ENCODE measurements at places on chromosomes 12 and 14.
A peak's percentile ranks its signal among the peaks of the same experiment; 100 is the strongest.

- no peak for DNase-seq
These were observed 36.2 kb upstream of the MDM1 start for GRCh38 chr12:68368327-68368726.

- DNase-seq: no peak
These were observed 2.3 kb downstream of the RDH12 start for GRCh38 chr14:67703997-67704396.

GRCh38 chr14:23577004-23577681, 1.4 kb downstream of the JPH4 start:
- no peak for DNase-seq

DNA sequence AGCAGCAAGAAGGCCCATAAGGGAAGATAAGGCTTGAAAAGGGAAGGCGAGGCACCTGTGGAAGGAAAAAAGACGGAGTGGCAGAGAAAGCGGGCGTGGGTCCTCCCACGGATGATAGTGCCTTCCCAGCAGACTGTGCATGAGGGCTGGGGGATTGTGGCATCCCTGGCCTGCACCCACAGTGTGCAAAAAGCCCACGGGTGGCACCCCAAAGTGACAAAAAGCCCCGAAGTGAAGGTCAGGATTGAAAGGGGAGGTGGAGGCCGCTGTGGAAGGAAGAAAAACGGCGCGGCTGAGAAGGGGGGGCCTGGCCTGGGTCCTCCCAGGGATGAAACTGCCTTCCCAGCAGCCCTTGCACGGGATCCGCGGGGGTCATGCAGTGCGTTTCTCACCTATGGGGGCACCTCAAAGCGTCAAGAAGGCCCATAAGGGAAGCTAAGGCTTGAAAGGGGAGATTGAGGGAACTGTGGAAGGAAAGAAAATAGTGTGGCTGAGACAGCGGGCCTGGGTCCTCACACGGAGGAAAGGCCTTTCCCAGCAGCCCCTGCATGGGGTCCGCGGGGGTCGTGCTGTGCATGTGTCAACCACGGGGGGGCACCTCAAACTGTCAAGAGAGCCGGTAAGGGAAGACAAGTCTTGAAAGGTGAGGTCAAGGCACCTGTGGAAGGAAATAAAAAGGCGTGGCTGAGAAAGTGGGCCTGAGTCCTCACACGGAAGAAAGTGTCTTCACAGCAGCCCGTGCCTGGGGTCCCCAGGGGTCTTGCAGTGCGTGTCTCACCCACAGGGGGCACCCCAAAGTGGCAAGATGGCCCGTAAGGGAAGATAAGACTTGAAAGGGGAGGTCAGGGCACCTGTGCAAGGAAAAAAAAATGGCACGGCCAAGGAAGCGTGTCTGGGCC, 274.1 kb downstream of the ALG10 start:
- no peak for DNase-seq

- no peak for DNase-seq
These were observed 43.9 kb upstream of the FBRSL1 start for GRCh38 chr12:132445884-132446632.

- DNase-seq: no peak
These were observed 9.2 kb upstream of the HSP90AA1 start for GRCh38 chr14:102095871-102096568.

DNA sequence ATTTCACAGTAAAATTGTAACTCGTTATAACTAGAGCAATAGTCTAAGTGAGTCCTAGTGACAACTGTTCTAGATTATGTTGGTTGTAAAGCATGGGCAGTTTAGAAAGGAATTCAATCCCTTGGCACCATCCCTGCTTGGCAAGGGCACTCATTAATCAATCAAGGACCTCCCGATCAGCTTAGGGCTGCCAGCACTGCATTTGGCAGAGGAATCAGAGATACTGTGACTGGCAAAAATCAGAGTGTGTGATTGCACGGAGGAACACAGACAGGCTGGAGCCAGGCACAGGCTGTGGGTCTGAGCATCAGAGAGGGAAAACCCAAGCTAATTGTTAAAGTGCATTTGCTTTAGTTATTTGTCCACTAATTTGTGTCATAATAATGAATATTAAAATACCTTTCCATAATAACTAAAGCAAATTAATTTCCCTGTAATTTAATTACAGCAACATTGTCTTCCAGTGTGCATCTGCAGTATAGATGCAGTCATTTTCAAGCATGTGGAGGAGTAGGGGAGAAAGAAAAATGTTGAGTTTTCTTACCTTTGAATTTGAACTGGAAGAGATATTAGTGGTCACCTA, 3.2 kb upstream of the EGLN3 start:
- no peak for DNase-seq

DNA sequence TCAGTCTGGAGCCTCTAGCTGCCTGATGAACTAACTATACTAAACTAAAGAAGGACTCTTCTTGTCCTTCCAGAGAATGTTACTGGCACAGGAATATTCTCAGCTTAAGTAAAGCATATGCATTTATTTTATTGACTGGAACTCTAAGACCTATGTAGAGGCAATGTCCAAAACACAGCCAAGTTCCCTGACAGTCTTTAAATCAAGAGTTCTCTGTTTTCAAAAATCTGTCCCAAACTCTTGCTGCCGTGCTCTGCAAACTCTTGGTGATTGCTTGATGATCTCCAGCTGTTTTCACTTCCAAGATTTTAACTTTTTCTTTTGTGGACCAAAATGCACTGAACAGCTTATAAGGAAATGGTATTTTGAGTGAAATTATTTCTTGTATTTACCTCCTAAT, 67.5 kb upstream of the DAAM1 start:
- no peak for DNase-seq

DNA sequence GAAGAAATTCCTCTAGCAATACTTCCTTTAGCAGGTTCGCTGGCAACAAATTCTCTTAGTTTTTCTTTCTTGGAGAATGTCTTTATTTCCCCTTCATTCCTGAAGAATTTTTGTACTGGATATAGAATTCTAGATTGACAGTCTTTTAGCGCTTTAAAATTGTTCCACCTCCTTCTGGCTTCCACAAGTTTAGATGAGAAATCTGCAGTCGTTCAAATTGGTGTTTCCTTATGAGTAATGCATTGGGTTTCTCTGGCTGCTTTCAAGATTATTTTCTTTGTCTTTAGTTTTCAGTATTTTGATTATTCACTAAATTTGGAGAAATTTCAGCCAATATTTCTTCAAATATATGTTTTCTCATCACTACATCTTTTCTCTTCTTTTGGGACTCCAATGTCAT, 33.3 kb upstream of the FGF6 start:
- DNase-seq: no peak

DNA sequence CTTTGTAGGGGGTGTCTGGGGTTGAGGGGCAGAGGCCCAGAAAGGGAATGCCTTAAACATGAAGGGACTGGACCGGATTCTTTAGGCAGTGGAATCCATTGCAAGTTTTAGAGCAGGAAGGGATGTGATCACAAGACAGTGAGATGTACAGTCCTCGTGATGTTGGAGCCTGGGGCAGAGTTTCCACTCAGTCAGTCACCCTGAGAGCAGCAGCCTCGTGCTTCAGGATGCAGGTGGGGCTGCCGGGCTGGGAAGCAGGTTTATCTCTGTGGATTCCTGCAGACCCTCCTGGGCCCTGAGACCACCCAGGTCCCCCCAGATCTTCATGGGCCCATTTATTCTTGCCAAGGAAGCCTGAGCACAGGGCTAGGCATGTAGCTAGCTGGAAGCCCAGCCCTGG, 38.5 kb downstream of the RIN3 start:
- DNase-seq: no peak

DNA sequence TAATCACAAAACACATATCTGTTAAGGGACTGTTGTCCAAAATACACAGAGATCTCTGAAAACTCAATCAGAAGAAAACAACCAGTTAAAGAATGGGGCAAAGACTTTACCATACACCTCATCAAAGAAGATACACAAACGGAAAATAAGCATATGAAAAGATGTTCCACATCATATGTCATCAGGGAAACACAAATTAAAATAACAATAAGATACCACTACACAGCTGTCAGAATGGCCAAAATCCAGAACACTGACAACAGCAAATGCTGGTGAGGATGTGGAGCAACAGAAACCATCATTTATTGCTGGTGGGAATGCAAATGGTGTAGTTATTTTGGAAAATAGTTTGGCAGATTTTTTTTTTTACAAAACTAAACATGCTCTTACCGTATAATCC, 220.5 kb upstream of the FOXN3 start:
- DNase-seq: no peak

DNA sequence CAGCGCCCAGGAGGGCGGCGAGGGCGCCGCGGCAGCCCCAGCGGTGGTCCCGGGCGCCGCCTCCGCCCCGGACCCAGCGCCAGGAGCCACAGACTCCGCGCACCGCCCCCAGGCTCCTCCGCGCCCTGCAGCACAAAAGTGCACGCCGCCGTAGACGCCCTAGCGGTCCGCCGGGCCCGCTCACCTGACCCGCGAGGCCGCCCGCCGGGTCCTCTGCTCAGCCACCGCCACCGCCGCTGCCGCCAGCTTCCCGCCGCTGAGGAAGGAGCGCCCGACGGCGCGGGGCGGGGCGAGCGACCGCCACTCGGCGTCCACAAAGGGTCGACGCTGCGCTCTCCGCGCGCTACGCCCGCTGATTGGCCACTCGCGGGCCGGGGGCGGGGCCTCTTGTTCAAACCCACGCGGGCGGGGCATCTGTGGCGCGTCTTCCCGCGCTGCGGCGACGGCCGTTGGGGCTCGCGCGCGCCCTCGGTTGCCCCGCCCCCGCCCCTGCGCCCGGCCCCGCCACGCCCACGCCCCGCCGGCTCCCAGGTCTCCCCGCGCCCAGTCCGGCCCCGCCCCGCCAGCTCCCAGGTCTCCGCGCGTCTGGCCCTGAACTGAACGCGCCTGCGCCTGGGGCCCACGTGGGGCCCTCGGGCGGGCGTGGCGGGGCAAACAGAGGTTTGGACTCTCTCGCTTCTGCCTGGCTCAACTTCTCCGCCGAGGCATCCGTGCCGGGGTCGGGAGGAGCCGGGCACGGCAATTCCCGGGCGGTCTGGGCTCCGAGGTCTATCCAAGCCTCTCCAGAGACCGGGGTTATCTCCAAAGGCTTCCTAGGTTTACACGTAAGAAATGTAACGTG, at the start of gene CDCA4:
Gene CDCA4, minus strand, starts transcription at position 269 of the 841 bp plus-strand sequence. CDS start 9,154 bp downstream, outside the sequence.
- DNase-seq: peak; percentile 98

GRCh38 chr14:74754899-74755298, 8.2 kb upstream of the YLPM1 start:
- no peak for DNase-seq

- DNase-seq: no peak
These were observed 36.4 kb upstream of the ATXN2 start for GRCh38 chr12:111635524-111635923.

- no peak for DNase-seq
These were observed 18.6 kb upstream of the TEAD4 start for GRCh38 chr12:2940564-2940963.

DNA sequence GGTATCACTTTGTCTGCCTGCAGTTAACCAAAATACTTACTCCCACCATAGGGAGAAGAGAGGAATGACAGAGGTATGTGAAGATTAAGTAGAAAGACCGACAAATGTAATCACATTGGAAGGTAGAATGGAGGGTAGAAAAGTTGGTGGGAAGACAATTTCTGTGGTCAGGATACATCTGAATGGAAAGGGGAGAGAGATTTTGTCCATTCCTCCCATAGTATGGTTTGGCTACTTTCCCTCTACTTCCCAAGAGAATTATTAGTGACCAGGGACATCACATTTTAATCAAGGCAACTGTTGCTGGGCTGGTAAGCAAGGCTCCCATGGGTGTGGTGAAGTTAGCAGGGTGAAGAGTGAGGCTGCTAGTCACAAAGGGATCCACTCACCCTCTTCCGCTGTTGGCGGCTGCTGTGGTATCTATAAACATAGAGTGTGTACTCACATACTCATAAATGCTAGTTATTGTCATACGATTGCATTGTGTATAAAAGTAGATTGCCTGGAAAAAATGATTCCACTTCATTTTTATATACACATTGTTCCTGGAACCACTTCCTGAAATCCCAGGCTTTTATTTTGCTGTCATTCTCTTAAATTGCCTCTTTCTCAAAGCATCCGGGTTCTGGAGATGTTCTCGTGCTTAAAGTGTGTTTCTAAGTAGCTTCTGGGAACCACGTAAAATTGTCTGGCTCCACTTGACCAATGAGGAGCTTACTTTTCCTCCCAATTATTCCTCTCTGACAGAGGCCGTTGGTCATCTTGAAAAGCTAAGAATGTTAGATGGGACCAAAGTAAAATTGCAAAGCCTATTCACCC, 413.1 kb downstream of the ZFP36L1 start:
- DNase-seq: no peak

DNA sequence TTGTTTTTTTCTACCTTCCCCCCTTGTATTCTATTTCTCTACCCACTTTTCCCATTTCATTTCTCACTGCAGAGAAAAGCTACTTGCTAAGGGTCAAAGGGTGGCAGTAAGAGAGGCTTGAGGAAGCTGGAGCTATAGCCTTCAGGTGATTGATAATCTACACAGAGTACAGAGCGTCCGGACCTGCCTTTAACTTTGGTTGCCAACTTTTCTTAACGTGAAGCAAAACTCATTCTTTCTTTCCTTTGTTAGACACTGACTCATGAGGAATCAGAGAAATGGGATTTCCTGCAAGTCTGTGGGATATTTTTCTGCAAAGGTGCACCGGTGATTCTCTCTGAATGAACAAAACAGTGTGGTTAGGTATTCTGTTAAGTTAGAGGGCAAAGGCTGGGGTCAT, 133.3 kb downstream of the RMST start:
- DNase-seq: no peak

GRCh38 chr12:116697305-116697704, 40.6 kb downstream of the SPRING1 start:
- DNase-seq: no peak

Measured in head of caudate nucleus (tissue), 42 donors.